ENCODE measurements at places on chromosomes 7 and 10.
A peak's percentile ranks its signal among the peaks of the same experiment; 100 is the strongest.

GRCh38 chr10:63627396-63627795 is 106.2 kb downstream of the REEP3 start:
- no peak for DNase-seq

DNA sequence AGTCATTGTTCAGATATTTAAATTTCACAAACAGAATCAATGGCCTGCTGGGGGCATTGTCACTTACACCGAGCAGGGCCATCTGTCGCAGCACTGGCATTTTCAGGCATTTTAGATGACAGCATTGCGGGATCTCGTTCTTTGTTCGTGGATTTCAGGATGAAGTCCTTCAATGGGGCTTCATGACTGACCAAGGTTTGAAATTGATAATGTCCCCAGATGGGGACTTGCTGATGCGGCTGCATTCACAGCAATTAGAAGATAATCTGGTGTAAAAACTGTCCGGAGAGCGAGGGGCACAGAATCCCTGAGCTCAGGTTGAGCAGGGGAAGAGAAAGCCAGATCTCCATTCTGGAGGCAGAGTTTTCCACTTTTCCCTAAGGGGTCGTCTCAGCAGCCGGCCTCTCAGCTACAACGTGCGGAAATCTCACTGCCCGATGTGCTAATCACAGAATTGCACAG is 1.9 kb upstream of the C7orf33 start:
- DNase-seq = no peak

DNA sequence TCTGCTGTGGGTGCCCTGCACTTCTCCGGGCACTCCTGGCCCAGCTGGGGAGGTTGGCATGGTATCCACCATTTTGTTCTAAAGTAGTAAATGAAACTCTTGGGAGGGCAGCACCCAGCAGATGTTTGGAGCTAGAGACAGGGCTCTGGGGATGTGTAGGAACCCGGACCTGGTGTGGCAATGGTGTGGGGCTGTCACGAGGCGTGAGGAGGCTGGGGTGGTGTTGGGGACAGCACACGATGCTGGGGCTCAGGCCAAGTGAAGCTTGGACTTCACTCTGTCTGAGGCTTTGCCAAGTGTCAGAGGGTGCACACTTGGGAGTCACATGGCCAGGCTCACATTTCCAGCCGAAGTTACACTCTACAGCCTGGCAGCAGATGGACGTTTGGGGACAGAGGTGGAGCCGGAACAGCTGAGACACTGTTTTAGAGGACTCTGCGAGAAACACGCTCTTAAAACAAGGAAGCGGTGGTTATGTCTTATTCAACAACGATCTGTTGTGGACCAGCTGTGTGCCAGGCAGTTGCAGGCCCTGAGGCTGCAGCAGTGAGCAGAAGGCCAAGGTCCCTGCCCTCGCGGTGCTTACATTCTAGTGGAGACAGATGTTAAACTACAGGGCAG is 118.2 kb downstream of the CUX1 start:
- DNase-seq = no peak

- no peak for DNase-seq
Measured at GRCh38 chr10:67696029-67696428, at the start of gene CTNNA3. TSS of gene CTNNA3 (minus strand) at chr10:67696195.

GRCh38 chr10:76684968-76685367 is 952.6 kb downstream of the KCNMA1 start:
- no peak for DNase-seq

DNA sequence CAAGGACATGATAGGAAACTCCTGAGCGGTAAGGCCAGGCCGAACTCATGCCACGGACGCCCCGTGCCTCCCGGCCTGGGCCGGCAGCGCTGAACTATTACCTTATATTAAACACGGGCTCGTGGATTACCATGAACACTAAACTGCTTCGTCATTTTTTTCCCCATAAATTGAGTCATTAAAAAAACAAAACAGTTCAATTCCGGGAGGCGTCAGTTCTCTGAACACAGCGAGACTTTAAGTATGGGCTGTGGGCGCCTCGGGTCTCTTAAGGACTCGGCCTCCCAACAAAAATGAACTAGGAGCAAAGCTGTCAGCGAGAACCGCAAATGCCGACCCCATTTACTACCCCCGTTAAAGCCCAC is 519 bp downstream of the PITRM1 start:
- no peak for DNase-seq

- DNase-seq = no peak
Measured at GRCh38 chr7:101488826-101489572, 126.3 kb downstream of the COL26A1 start.

DNA sequence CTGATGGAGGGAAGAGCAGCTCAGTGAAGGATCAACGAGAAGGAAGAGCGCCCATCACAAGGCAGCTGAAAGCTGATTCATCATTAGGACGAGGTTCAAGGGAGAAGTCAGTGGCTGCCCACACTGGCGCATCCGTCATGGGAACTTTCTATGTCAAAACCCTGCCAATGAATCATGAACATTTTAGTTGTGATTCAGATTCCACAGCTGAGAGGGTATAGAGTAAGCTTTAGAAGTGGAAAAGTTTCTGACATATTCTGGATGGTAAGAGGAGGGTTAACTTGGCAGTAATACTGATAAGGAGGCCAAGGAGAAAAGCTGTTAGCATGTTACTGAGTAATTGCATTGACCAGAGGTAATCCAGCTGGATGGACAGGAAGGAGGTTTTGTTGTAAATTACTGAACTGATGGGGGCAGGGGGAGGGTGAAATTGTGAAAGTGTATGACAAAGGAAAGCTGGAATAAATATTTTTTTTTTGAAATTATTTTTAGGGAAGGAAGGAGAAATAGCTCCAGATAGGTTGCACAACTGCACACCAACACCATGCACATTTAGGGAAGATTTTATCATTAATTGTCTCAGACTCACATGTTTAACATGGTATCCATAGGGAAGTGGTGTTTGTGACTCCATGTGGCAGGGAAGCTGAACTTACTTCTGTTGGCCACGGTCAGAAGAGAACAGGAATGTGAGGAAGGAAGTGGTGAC is 78.3 kb upstream of the NRP1 start:
- peak; percentile 16 for DNase-seq

GRCh38 chr7:43757073-43757720 is 1.3 kb upstream of the BLVRA start:
- no peak for DNase-seq

GRCh38 chr10:43324876-43325275 is 46.6 kb upstream of the FXYD4 start:
- DNase-seq = no peak

- no peak for DNase-seq
Measured at GRCh38 chr10:95279042-95279820, 11.6 kb downstream of the PDLIM1 start.

DNA sequence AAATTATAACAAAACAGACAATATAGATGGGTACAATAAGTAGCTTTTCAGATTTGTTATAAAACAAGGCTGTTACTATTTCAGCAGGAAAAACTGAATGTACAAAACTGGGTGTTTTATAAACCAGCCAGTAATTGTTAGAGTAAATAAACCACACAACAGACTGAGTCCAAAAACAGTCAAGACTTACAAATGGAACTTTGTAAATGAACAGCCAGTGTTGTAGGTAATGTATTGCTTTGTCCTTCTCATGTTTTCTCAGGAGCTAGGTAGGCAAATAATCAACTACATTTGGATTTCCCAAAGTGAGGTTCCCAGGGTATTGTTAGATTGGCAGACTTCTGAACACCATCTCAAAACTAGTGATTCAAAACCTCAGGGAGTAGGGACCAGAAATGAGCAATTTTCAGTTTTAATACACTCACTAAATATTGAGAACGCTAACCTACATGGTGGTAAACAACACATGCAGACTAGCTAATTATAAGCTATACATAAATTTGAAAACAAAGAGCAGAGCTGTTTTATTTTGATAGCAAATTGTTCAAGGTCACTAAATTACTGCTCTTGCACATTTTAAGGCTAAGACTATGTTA is 36.2 kb downstream of the HERPUD2 start:
- no peak for DNase-seq

DNA sequence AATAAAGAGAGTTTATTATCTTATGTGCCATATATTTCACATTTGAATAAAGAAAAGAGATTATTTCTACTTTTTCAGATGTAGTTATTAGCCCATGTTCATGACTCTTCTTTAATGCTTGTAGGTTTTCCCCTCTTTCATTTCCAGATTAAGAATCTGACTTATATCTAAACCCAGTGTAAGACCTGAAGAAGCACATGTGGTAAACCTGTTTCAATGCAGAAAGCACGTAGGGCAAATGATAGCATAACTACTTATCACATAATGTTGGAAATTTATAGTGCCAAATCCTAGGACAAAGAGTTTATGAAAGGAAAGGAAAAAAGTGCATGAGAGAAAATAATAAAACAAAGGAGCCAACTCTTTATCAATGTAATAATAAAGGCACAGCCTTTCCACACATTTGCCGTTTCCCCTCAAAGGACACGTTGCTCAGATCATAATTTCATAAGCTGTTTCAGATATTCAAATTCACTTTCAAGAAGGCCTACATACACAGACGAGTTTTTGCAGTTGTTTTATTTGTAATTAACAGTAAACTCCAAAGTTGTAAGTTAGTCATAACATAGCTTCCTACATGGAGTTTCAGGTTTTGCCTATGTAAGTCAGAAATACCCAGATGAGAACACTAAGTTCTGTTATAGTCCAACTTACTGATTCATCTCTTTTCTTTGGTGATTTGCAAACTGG is 88.8 kb upstream of the MDFIC start:
- no peak for DNase-seq

GRCh38 chr10:50417486-50417885 is 166.2 kb upstream of the ASAH2 start:
- DNase-seq = no peak

- DNase-seq = no peak
Measured at GRCh38 chr10:107166403-107166802, 1.9 kb upstream of the SORCS1 start.

- peak; percentile 62 for DNase-seq
Measured at GRCh38 chr7:51366930-51367613, 50.5 kb upstream of the COBL start.

DNA sequence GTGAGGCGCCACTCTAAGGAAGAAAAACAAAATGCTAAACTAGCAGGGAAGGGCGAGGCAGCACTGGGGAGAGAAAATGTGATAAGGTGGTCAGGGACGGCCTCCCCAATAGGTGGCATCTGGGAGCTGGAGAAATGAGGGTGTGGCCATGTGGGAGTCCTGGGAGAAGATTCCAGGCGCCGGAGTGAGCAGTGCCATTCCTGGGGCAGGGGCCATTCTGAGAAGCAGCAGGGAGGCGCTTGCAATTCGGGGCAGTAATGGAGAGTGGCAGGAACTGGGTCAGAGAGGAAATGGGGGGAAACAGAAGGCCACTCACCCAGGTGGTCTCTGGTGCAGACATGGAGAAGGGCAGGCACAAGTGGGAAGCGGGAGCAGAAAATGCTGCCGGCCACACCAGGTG is 61.8 kb upstream of the LRRC18 start:
- DNase-seq = no peak

DNA sequence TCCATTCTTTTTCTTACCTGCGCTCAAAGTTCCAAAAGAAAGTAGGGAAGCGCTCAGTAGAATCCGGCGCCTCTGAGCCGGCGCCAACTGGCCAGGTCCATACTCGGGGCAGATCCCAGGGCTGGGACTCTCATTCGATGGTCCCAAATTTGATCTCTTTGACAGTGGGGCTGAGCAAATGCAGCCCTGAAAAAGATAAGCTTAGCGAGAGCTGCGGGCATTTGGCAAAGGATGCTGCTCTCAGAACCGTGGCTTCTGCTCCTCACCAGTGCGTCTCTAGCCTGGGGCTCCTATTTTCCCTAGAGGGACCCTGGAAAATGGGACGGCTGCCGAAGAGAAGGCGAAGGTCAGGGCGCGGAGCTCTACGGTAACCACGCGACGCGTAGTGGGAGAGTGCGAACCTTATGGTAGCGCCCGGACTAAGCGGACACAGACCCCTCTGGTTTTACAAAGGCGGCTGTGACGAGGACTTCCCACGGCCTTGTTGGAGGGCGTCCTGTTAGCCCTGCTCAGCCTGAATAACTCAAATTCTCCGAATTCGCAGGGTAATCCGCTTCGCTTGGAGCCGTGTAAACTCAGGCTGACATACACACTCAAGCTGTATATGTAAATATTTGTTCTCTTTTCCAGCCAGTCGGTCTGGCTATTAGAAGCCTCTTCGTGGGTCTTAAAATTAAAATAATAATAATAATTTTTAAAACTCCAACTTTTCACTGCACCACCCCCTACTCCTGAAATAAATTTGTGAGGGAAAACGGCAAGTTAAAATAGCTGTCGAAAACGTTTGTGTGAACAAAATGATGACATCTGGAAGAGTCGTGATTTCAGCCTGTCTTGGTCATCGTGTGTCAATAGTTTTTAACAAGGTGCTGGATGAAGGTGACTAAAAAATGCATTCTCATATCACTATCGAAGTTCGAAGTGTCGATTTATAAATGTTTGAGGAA is 869 bp upstream of the TBX20 start:
- no peak for DNase-seq

GRCh38 chr10:78900715-78901430 is 167.9 kb upstream of the ZMIZ1 start:
- no peak for DNase-seq

DNA sequence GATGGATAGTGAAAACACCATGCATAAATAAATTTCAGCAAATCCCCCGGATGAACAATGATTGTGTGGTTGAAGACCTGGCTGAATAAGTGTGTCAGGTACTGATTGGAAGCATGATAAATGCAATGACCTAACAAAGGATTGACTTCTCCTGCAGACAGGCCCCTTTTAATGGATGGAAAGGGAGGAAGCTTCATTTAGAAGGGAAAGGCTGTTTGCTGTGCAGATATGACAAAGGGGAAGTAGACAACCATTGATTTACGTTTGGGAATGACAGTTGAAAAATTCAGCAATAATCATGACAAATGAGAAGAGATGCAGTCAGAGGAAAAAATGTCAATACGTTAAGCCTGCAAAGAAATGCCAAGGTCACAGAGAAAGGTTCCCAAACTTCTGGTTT is 503.8 kb downstream of the LRMDA start:
- DNase-seq = no peak

DNA sequence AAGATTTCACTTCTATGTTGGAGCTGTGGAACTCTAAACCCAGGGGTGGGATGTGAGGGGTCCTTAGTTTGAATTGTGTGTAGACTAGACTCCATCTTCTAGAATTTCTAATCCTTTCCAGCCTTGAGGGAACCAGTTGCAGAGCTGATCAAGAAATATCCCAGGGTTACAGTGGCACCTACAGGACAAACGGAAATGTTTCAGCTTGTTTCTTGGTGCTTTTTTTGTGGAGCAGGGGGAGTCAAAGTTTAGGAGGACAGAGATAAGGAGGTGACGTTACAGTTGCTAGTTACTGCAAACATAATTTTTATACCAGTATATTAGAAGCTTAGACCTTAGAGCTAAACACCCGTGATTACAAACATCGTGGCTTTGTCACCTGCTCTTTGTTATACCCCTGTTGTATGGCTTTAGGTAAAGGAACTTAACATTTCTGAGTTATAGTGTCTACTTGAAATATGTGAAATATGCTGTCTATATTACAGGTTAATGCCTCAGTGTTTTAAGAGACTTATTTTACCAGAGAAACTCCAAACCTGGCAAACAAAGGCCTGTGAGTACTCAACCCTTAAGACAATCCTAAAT is 84.5 kb upstream of the DYNC1I1 start:
- DNase-seq = peak; percentile 52

DNA sequence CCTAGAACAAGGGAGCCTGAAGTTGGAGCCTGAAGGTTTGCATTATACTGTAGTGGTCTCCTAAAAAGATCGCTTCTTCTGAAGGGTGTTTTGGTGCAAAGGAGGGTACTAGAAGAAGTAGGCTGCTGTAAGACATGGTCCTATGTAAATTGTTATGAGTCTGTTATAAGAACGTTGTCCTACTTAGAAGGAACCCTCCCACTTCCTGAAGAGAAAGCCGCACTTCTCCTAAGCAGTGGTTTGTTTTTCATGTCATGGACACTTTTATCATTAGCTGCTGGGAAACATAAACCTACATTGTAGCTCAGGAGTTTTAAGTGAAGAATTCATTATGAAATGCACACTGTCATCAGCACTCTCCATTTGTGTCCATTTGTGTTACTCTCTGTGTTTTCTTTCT is 129.1 kb upstream of the ITGB1 start:
- DNase-seq = no peak
